NCI-H524 treated with DMSO at 0.1 percent for 48 hours (cell line): ENCODE measurements at places on chromosomes 13 and 19.

- DNase-seq = no peak
Observed at GRCh38 chr19:29884466-29884865, 57.6 kb upstream of the URI1 start.

DNA sequence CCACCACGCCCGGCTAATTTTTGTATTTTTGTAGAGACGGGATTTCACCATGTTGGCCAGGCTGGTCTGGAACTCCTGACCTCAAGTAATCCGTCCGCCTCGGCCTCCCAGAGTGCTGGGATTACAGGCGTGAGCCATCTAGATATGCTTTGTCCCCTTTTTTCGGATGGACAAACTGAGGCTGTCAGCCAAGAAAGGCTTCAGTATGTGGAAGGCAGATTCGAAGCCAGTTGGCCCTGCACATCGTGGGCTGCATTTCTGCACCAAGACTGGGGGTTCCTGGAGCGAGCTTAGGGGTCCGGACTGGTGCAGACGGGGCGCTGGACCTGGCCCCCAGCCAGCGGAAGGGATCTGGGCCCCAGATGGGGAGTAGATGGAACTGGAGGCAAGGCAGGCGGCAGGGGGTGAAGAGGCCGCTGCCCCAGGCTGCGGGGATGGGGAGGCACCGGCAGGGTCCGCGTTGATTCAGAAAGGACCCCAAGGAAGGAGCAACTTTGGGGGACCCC, 9.7 kb upstream of the JUND start:
- DNase-seq = no peak

- no peak for DNase-seq
Observed at GRCh38 chr19:29476528-29476927, 49.3 kb upstream of the VSTM2B start.

GRCh38 chr13:62525652-62526051, 1110.0 kb upstream of the PCDH20 start:
- no peak for DNase-seq

GRCh38 chr13:69921156-69921555, 186.5 kb upstream of the ATXN8OS start:
- DNase-seq = peak; percentile 2

GRCh38 chr13:113819731-113820715, 43.9 kb downstream of the GAS6 start:
- no peak for DNase-seq

DNA sequence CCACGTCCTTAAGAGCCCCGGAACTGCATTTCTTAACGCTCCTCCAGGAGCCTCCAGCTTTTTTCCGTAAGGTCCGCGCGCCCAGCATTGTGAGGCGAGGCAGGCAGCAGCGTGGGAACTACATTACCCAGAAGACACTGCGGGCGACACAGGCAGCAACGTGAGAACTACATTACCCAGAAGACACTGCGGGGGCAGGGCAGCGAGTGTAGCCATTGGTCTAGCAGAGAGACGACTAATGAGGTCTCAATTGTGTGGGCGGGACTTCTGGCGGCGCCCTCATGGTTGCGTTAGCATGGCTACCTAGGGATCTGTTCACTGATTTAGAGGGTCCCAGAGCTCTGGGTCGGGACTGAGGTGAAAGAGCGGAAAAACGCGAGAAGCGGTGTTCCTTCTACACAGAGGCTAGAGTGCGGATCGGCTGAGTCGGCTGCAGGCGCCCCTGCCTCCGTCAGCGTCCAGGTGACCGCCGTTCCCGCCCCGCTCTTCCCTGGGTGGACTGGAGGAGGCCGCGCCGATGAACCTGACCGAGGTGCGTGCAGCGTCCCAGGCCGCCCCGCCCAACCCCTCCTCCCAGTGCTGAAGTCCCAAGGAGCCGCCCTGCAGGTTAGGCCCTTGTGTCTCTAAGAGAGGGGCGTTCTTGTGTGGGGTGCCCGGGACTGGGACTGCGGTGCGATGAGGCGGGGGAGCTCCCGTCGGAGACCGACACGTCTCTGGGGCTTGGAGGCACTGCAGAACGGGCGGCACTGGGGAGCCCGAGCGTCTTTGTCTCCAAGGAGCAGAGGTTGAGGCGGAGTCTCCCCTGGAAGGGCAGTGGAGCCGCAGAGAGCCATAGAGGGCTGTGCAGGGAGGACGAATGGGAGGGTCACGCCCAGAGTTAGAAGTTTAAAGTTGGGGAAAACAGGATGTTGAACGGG, at the start of gene ZNF749:
Gene ZNF749, plus strand, starts transcription at position 264 of the 917 bp plus-strand sequence. Its CDS starts 254 bp downstream, at position 518.
- peak; percentile 96 for DNase-seq

DNA sequence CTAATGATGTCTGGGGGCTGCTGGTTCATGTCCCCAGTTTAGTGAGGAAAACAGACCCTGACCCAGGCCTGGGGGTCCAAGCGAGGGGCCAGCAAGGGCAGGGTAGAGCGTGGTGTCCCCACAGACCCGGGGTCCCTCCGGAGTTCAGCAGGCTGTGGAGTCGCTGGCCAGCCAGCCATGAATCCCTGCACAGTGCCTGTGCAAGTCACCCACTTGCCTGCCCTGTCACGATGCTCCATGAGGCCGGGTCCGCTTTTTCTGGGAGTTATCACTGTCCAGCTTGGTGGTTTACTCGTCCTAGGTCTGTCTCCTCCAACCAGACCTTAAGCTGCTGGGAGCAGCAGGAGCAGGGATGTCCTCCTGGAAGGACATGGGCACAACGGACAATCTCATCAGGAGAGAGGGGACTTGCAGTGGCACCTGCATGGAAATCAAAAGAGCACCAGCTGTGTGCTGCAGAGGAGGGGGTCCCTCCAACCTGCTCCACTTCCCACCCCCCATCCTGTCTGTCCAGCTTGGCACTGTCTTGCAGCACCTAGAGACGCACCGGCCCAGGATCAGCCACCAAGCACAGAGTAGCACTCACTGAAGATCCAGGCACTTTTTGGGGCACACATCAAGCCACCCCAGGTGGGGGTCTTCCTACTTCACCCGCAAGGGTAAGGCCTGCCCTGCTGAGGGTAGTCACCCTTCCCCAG, 121.8 kb downstream of the URI1 start:
- no peak for DNase-seq

GRCh38 chr19:2270157-2270422, 11.9 kb downstream of the PEAK3 start:
- DNase-seq = no peak

DNA sequence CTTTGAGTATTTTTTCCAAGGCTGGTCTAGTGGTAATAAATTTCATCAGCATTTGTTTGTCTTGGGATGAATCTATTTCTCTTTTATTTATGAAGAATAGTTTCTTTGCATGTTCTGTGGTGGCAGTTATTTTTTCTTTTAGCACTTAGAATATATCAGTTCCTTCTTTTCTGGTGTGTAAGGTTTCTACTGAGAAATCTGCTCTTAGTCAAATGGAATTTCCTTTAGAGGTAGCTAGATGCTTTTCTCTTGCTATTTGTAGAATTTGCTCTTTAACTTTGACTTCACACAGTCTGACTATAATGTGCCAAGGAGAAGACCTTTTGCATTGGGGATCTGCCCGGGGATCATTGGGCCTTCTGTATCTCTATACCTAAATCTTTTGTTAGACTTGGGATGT, 4.1 kb upstream of the SIGLEC6 start:
- no peak for DNase-seq
